ENCODE measurements at places on chromosomes 11 and 22.

- DNase-seq = no peak
These were observed 1.8 kb upstream of the SNU13 start for GRCh38 chr22:41690476-41690875.

DNA sequence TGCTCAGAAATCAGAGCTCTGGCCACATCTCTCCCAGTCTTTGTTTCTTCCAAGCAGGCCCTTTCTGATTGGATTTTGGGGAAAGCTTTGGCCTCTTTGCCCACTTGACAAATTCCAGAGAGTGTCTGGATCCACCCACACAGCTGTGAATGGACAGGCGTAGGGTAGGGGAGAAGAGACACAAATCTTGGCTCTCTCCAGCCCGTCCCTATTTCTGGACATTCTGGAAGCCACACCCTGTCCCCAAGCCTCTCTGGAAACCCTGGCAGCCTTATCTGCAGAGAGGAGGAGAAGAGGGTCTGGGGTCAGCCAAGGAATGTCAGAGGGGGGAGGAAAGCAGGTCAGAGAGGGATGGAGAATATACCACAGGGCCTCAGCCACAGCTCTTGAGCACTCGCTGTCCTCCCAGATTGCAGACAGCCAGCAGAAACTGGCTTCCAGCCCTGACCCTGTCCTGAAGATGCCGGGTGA lies 59.5 kb upstream of the WNT11 start:
- no peak for DNase-seq

GRCh38 chr11:69999721-70000120 lies 78.4 kb upstream of the ANO1 start:
- no peak for DNase-seq

- DNase-seq = peak; percentile 18
These were observed 210.8 kb downstream of the PGR start for GRCh38 chr11:100918551-100919500.

DNA sequence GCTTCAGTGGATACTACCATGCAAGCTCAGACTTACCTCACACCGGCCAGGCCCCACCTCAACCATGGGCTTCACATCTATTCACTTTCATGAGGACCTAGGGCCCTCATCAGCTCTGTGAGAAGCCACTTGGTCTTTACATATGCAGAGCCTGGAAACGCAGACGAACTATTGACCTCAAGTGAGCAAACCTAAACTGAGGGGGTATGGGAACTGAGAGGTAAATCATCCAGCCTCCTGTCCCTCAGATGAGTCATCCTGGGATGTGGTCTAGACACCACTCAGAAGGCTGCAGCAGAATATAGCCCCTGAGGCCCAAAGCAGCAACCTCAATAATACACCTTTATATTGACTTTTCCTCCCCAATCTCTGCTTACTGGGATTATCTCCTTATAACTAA lies 578.0 kb downstream of the INSC start:
- no peak for DNase-seq

DNA sequence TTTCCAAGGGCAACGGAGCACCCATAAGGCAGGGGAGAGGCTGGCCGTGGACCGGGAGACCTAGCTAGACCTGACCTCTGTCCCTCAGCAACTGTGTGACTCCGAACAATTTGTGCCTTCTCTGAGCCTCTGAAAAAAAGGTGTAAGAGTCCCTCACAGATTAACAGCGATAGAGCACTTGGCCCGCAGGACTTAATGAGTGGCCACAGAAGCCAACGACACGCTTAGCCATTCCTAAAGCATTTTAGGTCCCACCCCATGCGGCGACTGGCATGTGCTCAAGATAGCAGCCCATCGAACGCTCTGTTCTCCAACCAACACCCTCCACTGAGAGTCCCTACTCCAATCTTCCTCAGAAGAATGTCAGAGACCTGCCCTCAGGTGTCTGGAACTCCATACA lies 1.5 kb downstream of the SULT4A1 start:
- no peak for DNase-seq

DNA sequence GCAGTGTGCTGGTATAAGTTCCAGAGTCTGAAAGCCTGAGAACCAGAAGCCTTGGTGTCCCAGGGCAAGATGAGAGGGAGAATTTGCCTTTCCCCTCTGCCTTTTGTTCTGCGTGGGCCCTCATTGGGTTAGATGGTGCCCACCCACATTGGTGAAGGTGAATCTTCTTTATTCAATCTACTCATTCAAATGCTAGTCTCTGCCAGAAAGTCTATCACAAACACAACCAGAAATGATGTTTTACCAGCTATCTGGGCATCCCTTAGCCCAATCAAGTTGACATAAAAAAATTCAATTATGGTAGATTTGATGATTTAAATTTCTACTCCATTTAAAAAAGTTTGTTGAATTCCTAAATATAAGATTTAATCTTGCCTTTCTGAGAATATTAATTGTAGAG lies 22.2 kb downstream of the CSTPP1 start:
- DNase-seq = no peak

GRCh38 chr11:45210846-45211245 lies 64.4 kb downstream of the PRDM11 start:
- no peak for DNase-seq

DNA sequence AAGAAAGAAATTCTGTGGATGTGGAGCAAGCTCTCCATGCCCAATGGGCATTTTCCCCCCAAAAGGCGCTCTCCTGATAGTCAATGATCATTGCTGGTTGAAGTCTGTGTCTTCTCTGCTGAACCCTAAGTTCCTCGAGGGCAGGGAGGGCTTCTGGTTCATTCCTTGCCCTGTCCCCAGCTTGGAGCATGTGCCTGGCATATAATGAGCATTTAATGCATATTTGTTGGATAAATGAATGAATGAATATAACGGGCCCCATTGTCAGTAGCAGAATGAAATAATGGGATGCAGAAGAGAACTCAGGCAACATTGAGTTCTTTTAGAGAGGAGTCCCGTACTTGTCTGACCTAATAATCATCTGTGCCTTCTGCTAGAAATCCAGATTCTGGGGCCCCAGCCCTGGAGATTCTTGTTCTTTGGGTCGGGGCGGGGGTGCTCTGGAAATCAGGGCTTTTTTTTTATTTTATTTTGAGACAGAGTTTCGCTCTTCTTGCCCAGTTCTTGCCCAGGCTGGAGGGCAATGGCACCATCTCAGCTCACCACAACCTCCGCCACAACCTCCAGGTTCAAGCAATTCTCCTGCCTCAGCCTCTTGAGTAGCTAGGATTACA lies 64.4 kb downstream of the CD82 start:
- DNase-seq = no peak

DNA sequence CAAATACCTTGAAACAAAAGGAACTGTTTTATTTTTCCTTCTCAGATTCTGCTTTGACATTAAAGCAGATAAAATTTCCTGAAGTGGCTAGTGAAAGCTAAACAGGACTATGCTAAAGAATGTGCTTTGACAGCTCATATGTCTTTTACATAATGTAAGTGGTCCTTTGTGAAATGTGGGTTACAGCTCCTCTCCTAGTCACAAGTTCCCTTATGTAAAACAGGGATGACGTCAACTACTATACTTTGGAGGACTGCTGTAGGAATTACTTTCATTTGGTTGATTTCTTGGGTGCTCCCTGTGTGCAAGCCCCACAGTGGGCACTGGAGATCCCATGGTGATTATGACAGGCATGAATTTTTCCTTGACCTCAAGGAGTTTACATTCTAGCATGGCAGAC lies 216.6 kb upstream of the NARS2 start:
- no peak for DNase-seq

GRCh38 chr11:13297308-13297916 lies 19.8 kb downstream of the BMAL1 start:
- no peak for DNase-seq

- DNase-seq = peak; percentile 73
These were observed 19.9 kb downstream of the CARS1 start for GRCh38 chr11:3037040-3037944.

DNA sequence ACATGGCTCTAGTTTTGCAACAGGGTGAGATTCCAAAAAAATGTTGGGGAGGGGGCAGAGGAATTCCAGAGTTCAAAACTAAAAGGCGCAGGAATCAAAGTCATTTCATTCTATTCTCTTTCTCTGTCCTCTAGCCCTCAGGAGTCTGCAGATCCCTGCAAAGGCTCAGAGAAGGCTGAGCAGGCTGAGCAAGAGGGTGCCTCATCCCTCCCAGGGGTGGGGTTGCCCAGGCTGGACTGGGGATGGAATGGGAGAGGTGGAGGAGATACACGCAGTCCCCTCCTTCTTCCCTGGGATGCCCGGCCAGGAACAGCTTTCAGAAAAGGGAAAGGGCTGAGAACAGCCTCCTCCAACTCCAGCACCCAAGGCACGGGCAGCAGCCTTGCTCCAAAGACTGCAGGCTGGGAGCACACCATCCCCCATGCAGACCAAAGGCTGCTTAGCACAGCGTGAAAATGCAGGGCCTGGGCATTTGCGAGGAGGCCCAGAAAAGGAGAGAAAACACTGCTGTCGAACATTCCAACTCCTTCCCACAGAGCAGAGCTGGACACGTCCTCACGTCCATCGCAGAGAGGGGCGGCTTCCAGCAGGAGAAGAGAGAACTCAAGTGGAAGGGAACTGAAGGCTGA lies 51.8 kb downstream of the MN1 start:
- DNase-seq = no peak

DNA sequence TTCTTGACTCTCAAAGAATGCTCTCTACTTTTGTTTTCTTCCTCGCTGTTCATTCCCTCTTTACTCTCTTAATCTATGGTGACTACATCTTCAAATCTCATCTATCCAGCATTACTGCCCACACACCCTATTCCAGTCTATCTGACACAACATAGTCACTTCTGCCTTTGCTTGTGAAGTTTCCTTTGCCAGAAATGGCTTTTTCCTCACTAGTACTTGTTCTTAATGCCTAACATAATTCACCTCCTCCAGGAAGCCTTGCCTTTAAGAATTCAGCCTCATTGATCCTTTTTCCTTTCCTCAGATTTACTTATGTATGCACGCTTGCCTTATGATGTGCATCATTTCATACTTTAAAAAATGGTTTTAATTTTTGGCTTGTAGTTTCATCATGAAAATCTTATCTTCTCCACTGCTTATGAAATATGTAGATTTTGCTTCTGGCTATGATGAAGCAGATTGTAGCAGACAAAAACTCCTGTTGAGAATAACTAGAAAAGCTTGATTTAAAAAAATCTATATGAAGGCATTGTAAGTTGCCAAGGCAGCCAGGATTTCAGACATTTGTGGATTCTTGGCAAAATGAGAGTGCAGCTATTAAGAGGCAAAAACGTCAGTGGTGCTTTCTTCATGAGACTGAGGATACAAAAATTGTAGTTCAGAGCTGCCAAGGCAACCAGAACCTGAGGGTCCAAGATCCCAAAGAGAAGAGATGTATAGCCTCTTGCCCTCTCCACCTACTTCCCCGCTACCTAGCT lies 31.8 kb downstream of the RNF169 start:
- no peak for DNase-seq

- peak; percentile 22 for DNase-seq
These were observed 25.5 kb downstream of the SERPIND1 start for GRCh38 chr22:20799449-20799848.

DNA sequence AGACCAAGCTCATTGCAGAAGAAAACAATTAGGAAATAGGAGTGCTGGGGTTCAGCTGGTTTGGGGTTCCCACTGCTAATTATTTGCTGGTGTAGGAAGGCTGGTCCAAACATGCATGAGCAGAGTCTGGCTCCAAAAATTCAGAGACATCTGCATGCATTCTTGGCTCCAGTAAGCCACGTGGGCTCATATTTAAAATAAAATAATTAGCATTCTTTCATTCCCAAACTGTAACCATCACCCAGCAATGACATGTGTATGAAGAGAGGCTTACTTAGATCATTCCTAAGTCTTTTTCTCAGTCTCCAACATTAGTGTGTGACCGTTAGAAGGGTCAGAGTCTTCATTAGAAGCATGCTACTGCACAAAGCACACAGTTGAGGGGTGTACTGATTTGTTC lies 58.4 kb downstream of the EFCAB6 start:
- DNase-seq = no peak

- DNase-seq = no peak
These were observed 3.0 kb downstream of the ATL3 start for GRCh38 chr11:63667995-63668795.

GRCh38 chr11:43996318-43996717 lies 51.5 kb upstream of the ACCSL start:
- no peak for DNase-seq

DNA sequence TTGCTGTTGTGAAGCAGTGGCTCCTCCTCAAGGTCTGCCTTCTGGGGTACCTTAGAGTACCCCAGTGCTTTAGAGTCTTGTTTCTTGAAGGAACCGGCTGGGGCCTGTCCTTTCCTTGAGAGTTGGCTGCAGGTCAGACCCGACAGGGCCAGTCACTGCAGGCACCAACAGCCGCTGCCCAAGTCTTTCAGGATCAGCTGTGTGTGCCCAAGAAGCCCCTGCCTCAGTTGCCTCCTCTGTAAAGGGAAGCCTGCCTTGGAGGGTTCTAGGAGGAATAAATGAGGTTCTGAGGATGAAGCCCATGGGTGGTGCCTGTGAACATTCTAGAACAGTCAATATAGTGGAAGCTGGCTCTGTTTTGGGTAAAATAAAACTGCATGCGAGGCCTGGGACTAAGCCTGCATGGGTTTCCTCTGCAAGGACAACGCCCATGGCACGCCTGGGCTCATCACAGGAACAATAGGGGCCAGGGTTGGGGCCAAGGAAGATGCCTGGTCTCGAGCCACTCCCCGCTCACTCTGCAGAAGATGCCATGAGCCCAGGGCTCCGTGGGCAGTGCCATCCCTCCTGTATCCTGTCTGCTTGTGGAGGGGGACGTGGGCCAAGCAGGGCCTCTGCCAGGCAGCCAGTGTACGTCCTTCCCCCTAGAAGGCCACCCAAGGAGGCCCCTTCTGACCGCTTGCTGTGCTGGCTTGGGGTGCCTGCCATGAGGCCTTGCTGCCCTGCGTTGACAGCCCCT lies 81.6 kb downstream of the MED15 start:
- DNase-seq = no peak

DNA sequence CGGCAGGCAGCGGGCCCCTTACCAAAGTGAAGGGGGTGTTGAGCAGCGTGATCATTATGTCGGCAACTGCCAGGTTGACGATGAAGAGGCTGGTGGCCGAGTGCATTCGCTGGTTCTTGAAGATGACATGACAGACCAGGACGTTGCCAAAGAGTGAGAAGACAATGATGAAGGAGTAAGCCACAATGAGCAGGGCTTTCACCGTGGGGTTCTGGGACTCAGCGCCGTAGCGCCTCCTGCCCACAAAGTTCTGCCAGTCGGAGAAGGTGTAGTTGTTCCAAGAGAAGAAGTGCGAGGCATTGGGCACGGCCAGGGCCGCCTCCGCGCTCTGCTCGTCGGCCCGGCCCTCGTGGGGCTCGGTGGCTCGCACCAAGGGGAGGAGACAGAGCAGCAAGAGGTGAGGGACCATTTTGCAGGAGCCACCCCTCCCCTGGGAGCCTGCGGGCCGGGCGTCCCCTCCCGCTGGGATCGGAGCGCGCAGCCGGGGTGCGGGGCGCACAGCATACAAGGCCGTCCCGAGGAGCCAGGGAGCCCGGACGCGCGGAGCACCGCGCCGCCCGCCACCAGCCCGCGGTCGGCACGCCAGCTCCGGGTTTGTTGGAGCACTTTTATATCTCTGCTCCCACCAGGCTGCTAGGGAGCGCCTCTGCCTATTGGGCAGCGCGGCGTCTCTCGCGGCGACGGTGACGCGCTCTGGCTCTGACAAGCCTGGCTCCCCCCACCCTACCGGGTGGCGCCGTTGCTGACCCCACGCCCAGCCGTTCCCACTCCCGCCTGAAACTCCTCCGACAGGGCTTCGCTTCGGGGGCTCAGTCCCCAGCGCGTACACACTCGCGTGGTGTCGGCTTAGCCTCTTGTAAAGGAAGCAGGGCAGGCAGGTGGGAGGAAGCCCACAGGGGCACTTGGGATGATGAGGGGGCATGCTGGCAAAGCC lies at the start of gene GPR83:
TSS of gene GPR83 (minus strand) at position 581 of the 934 bp plus-strand sequence. CDS start at position 409, 172 bp downstream.
- DNase-seq = peak; percentile 61
